Femur (tissue), 1 donor: ENCODE measurements at places on chromosomes 16 and 17.

- no peak for DNase-seq
Measured at GRCh38 chr16:1425616-1426370, 5.1 kb upstream of the PERCC1 start.

GRCh38 chr17:77312061-77312701 lies 171.4 kb downstream of the SEC14L1 start:
- DNase-seq = peak; percentile 38

DNA sequence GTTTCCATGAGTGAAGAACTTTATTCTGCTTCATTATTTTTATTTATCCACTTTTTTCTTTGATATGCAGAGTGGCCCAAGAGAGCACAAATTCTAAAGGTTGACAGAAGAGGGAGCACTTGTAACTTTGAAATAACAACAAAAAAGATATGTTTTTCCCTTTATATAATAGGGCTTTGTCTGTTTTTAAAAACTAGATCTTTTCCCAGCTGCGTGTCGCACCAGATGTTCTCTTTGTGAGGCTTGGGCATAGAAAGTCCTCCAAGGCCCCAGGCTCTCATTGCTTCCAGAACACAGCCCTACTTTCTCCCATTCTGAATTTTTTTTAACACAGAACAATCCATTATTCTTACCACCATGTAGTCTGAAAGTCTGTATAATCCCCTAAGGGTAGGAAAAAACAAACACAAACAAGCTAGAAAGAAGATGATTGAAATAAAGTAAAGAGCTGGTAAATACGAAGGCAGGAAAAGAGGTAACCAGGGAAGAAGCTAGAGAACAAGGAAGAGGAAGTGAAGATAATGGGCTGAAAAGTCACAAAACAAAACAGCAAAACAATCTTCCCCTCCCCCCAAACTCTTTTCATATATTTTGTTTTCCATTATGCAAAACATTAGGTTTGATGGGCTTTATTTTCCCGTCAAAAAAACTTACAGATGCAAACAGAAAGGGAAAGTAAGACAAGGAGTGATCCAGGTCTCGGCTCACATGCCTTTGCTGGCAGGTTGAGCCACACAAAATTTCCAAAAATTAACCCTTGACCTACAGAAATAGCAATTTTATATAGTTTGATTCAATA lies 160.4 kb downstream of the ABCA8 start:
- peak; percentile 81 for DNase-seq

DNA sequence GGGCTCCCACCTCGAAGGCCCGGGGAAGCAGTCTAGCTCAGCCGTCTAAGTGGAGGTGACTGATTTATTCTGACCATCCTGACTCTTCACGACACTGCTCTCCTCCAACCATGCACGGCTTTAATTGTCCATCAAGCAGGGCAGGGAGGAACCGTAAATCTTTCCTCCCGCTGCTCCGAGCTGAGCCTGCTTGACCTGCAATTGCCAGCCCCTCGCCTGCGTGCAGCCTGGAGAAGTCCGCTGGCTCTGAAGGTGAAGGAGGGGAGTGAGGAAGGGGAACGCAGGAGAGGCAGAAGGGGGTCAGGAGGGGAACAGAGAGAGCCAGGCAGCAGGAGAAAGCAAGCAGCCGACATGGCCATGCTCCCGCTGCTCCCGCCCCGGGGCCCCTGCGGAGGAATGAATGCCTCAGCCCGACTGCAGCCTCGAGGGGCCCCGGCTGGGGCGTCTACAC lies 10.1 kb downstream of the RBFOX3 start:
- no peak for DNase-seq

- DNase-seq = no peak
Measured at GRCh38 chr17:4221899-4222659, 41.7 kb downstream of the ANKFY1 start.

- DNase-seq = no peak
Measured at GRCh38 chr16:4746215-4746614, 11.9 kb downstream of the DNAAF8 start.

- no peak for DNase-seq
Measured at GRCh38 chr17:58121925-58122324, 26.3 kb upstream of the OR4D1 start.

DNA sequence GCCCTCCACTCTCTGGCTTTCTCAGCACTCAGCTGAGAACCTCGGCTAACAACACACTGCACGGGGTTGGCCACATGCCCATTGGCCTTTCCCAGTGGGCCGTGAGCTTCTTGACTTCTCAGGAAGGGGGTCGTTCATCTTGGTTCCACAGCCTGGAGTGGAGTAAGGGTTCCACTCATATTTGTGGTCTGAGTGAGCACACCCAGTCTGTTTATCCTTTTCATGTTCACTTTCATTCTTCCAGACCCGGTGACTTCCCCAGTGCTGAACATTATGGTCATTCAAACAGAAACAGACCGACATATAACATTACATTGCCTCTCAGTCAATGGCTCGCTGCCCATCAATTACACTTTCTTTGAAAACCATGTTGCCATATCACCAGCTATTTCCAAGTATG lies 8.2 kb downstream of the MILR1 start:
- DNase-seq = no peak

DNA sequence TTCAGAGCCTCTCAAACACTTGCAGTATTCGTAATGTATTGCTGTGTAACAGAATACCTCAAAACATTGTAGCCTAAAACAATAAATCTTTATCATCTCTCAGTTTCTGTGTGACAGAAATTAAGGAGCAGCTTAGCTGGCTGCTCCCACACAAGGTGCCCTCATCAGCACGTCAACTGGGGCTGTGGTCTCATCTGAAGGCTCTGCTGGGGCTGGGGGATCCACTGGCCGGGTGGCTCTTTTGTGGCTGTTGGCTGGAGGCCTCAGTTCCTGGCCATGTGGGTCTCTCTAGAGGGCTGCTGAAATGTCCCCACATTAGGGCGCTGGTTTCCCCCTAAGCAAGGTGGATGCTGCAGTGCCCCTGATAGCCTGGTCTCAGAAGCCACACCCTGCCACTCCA lies 113.4 kb upstream of the CIBAR2 start:
- no peak for DNase-seq

- no peak for DNase-seq
Measured at GRCh38 chr17:6523330-6523729, 33.0 kb downstream of the PITPNM3 start.

GRCh38 chr16:8679151-8679550 lies 4.7 kb downstream of the ABAT start:
- no peak for DNase-seq

DNA sequence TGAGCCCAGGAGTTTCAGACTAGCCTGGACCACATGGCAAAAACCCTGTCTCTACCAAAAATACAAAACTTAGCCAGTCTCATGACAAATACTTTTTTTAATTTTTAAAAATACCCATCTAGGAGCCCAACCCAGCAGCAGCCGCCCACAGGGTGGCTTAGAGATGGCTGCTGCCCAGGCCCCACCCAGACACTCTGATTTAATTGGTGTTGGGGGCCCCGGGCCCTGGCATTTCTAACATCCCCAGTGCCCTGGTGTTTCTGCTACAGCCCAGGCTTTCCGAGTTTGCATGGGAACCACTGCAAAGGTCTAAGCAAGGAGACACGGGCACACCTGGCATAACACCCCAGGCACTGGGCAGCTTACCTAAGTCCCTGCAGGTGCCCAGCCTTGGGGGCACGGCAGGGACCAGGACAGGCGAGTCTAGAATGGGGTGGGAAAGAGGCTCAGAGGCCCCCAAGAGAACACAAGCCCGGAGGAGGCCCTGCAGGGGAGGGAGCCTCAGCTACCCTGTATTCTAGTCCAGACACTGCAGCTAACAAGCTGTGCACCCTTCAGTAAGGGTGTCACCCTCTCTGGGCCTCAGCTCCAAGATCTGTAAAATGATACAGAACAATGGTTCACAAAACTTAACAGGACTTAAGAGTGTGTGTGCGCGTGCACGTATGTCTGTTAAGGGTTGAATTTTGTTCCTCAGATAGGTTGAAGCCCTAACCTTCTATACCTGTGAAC lies 48.8 kb downstream of the RMI2 start:
- no peak for DNase-seq

DNA sequence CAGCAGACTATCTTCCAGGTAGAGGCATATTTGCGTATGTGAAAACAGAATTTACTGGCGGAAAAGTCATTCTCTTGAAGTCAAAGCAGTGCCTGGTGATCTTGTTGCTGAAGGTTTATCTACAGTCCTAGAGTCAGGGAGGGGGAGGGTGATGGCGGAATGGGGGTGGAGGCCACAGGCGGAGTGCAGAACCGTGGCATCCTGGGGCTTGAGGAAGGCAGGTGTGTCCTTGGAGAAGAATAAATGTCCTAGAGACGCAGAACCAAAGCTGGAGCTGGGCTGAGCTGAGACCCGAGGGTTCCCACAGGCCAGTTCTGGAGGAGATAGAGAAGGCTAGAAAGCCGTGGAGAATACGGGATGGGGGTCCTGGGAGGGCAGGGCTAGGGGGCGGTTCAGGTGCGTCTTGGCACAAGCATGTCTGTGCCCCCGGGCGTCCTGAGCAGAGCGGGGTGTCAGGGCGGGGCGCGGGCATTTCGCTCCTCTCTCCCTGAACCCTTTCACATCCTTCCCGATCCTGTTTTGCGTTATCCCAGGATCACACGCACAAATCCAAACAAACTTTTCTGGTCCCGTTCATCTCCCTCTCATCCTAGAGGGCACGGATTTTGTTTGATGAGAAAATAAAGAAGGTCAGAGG lies 76.9 kb upstream of the CREBBP start:
- no peak for DNase-seq

GRCh38 chr16:53166099-53166498 lies 111.3 kb downstream of the CHD9 start:
- DNase-seq = no peak

GRCh38 chr16:64654178-64654577 lies 467.7 kb downstream of the CDH11 start:
- DNase-seq = no peak

- no peak for DNase-seq
Measured at GRCh38 chr16:25217921-25218320, 1.2 kb downstream of the AQP8 start.
